Activated CD4-positive, alpha-beta T cell treated with anti-CD3 and anti-CD28 coated beads for 24 hours (primary cell): ENCODE measurements at places on chromosomes 11 and 22.

- DNase-seq = no peak
These were observed at the start of gene P2RX3 for GRCh38 chr11:57338142-57338541. Gene P2RX3, plus strand, starts transcription at chr11:57338352. Its CDS starts 199 bp downstream, at chr11:57338551.

- DNase-seq = no peak
These were observed 86.5 kb upstream of the MYO18B start for GRCh38 chr22:25655371-25655935.

GRCh38 chr22:25753252-25753651, 11.3 kb downstream of the MYO18B start:
- no peak for DNase-seq

- DNase-seq = no peak
These were observed 64.3 kb downstream of the MICAL3 start for GRCh38 chr22:17960011-17960410.

DNA sequence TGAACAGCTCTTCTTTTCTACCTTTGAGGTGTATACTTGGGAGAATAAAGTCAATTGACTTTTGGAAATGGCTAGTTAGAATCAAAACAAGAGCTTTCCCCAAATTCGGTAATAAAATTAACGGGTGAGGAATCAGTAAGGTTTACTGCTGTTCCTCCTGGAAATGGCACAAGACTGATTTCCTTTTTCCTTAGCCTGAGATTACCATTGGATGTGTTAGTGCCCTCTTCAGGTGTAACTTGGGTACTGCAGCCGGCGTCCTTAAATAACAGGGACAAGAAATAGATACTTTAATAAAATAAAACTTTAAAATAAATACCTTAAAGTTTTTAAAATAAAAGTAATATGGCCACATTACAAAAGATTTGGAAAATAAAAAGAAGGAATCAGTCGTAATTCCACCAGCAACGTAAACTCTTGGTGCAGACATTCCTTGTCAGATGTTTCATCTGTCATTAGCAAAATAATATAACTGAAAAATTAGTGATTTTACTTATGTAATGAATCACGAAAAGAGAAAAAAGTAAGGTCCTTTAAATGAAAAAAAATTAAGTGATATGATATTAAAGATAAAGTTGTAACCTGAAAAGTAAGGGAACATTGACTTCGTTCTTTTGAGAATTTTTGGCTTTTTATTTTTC, 29.7 kb downstream of the ZFTA start:
- peak; percentile 54 for DNase-seq
